ENCODE measurements at places on chromosomes 3 and 15.

GRCh38 chr3:49092938-49093852 lies 676 bp downstream of the QRICH1 start:
- DNase-seq = peak; percentile 89

GRCh38 chr3:146814601-146815315 lies 209.6 kb upstream of the PLSCR5 start:
- no peak for DNase-seq

- no peak for DNase-seq
These were observed 167.7 kb downstream of the LRTM1 start for GRCh38 chr3:54760201-54760600.

GRCh38 chr15:71440489-71441110 lies 325.3 kb downstream of the THSD4 start:
- DNase-seq = no peak

DNA sequence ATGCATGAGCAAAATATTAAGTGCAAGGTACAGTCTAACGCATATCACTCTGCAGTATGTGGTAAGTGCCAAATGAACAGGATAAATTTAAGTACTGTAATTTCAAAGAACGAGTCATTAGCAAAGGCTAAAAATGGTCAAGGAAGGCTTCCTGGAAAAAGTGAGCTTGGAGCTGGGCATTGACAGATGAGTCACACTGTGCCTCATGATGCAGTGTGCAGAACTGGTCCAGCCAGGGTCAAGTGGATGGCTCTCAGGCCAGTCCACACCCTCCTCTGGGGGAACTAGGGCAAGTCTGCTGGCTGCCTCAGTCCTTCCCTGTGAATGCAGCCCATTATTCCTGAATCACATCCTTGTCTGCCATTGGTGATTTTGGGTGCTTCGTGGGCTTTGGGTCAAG lies 76.3 kb downstream of the CACNA1D start:
- DNase-seq = no peak

- DNase-seq = no peak
These were observed 61.5 kb downstream of the ASB7 start for GRCh38 chr15:100663915-100664281.

- no peak for DNase-seq
These were observed 4.2 kb downstream of the MAPKBP1 start for GRCh38 chr15:41778521-41778920.

DNA sequence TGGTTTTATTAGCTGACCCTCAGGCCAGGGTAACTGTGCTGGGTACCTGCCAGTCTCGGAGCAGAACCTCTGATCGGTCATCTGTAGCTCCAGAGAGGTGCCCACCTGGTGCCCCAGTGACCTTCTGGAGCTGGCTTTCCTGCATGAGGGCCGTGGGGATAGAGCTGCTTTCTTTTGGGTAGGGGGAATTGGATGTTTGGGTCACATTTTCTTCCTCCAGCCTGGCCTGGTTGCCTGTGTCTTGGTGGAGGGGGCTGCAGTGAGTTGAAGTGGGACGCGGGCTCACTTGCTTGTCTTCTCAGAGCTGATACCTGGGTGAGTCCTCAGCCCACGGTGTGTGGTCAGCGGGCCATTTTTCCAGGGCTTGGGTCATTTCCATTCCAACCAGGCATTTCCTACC lies 2.6 kb downstream of the ZNF710 start:
- DNase-seq = no peak

GRCh38 chr3:42367903-42368302 lies 42.5 kb downstream of the LYZL4 start:
- DNase-seq = no peak

GRCh38 chr3:113271189-113271588 lies 59.8 kb downstream of the BOC start:
- no peak for DNase-seq

DNA sequence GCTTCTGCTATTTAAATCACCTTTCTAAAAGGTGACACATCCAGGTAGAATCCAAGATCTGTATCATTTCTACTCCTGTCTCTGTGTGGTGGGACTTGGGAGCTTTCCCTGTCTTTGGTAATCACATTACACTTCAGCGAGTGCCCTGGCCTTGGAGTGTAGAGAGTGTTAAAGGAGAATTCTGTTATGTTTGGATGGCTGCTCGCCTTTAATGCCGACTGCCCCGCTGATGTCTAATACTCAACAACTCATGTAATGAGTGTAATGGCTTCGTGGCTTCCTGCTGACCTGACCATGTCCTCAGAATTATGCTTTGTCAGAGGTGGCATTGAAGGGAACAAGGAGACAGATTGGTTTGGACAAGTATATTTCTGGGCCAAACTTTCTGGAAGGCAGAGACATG lies 66.3 kb upstream of the LRTM1 start:
- no peak for DNase-seq

DNA sequence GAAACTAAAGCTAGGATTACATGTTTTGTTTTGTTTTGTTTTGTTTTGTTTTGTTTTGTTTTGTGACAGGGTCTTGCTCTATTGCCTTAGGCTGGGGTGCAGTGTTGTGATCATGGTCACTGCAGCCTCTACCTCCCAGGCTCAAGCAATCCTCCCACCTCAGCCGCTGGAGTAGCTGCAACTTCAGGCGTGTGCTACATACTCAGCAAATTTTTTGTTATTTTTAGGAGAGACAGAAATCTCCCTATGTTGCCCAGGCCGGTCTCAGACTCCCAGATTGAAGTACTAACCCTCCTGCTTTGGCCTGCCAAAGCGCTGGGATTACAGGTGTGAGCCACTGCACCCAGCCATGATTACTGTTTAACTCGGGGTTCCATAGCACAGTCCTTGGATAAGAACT lies 50.7 kb downstream of the LRCH3 start:
- no peak for DNase-seq

DNA sequence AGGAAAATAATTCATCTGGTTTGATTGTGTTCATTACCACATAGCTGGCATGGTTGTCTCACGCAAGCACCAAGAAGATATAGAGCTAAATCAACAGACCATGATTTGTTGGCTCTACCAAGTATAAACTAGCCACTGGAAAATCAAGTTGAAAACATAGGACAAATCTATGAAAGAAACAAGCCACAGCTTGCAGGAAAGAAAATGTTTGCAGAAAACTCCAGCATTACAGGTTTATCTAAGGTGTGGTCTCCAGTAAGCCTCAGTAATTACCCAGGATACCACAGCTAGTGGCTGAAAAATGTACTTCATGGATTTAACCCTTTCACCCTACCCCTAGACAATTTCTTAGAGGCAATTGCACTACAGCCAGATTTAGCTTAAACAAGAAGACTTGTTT lies 340.6 kb downstream of the SOX2 start:
- DNase-seq = no peak

DNA sequence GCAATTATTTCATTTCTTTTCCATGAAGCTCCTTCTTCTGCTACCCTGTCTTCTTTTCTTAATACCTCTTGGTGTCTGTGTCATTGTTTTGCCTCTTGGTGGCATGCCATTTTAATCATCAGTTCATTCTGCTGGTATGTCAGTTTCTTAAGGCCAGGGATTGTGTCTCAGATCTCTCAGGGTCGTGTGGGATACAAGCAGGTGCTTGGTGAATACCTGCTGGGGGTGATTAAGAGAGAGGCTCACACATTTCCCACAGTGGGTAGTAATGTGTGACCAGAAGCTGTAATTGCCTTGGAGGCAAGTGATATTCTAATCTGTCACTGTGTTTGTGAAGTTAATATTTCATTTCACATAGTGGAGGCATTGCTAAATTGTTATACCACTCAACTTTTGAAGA lies 361.4 kb upstream of the TRIM42 start:
- no peak for DNase-seq

- no peak for DNase-seq
These were observed 134.1 kb downstream of the PDZRN3 start for GRCh38 chr3:73490453-73491286.

GRCh38 chr3:124207873-124208485 lies 216.1 kb upstream of the ROPN1 start:
- no peak for DNase-seq

GRCh38 chr3:141797819-141798447 lies 34.7 kb downstream of the GRK7 start:
- DNase-seq = peak; percentile 11

DNA sequence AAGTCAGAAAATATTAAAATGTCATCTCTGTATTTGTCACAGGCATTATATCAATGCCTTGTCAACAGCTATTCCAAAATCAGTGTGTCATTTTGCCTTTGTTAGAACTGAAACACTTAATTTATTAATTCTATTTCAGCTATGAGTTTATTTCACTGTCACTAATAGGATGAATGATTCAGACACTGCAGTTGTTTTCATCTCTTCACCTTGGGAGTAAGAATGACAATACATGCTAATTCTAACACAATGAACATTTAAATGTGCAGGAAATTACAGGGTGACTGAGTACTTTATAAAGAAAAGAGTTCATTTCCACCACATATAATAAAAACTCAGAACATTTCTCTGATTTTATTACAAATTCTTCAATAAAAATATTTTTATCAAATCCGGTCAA lies 109.7 kb downstream of the P2RY1 start:
- DNase-seq = no peak
